Left cardiac atrium (tissue), 4 donors: ENCODE measurements at places on chromosomes 2 and 18. TPM values are rescaled to one million over a fixed set of nuclear protein-coding genes. Genes with fewer than 3 reads are reported as not detected.

The DUSP19 gene
- 5.9 TPM for total RNA-seq

The CTAGE1 gene
- total RNA-seq, result not detected

The SCYGR4 gene
- total RNA-seq, result not detected

The ACMSD gene
- not detected for total RNA-seq

The CXCR1 gene
- total RNA-seq, result 0.58 TPM

The OTX1 gene
- not detected for total RNA-seq

The INHBB gene
- 3.7 TPM for total RNA-seq

The NT5DC4 gene
- not detected for total RNA-seq

The GREB1L gene
- 12.0 TPM for total RNA-seq

The UGT1A6 gene
- total RNA-seq, result not detected

The SULT1C2 gene
- total RNA-seq, result 0.86 TPM

The MATN3 gene
- 0.29 TPM for total RNA-seq

The GCG gene
- total RNA-seq, result not detected

The FSIP2 gene
- 0.47 TPM for total RNA-seq

The ITGB6 gene
- total RNA-seq, result 0.77 TPM

The PIEZO2 gene
- total RNA-seq, result 1.7 TPM

The DOK6 gene
- total RNA-seq, result 11.2 TPM

The ATP6V1B1 gene
- total RNA-seq, result 0.85 TPM

The ASAP2 gene
- 13.4 TPM for total RNA-seq

The ESPNL gene
- 0.26 TPM for total RNA-seq

The C18orf54 gene
- total RNA-seq, result 2.0 TPM

The APCDD1 gene
- total RNA-seq, result 48.3 TPM

The ALPG gene
- not detected for total RNA-seq

The KRTCAP3 gene
- total RNA-seq, result not detected

The RNU2-63P gene
- 2.4 TPM for total RNA-seq

The KIAA2012 gene
- not detected for total RNA-seq

The CYRIA gene
- 7.2 TPM for total RNA-seq

The NOTO gene
- not detected for total RNA-seq

The C2orf68 gene
- 21.3 TPM for total RNA-seq

The EVX2 gene
- total RNA-seq, result not detected

The ZNF396 gene
- total RNA-seq, result 0.97 TPM

The PRKAG3 gene
- total RNA-seq, result 0.18 TPM

The MPP4 gene
- not detected for total RNA-seq

The SLC8A1 gene
- total RNA-seq, result 696 TPM

The C2orf78 gene
- total RNA-seq, result not detected

The CNGA3 gene
- not detected for total RNA-seq

The IL1RN gene
- 0.60 TPM for total RNA-seq

The IMPACT gene
- 20.8 TPM for total RNA-seq

The C1QL2 gene
- not detected for total RNA-seq

The ABCG5 gene
- not detected for total RNA-seq

The MEP1B gene
- total RNA-seq, result not detected

The HJURP gene
- not detected for total RNA-seq

The DLX1 gene
- total RNA-seq, result 0.15 TPM

The CD207 gene
- total RNA-seq, result 0.24 TPM

The SERPINB2 gene
- total RNA-seq, result 0.37 TPM

The FAM237A gene
- total RNA-seq, result not detected

The CDH19 gene
- 33.0 TPM for total RNA-seq

The SERPINB10 gene
- not detected for total RNA-seq

The RBM43 gene
- 3.1 TPM for total RNA-seq

The GPR75 gene
- 1.6 TPM for total RNA-seq

The OBSL1 gene
- 187 TPM for total RNA-seq

The ABCG8 gene
- not detected for total RNA-seq

The EIF5B gene
- 66.9 TPM for total RNA-seq

The CD302 gene
- total RNA-seq, result 25.1 TPM

The SKA1 gene
- total RNA-seq, result 0.21 TPM

The RNF152 gene
- total RNA-seq, result 11.8 TPM

The TCF23 gene
- 0.24 TPM for total RNA-seq

The IHH gene
- not detected for total RNA-seq

The TBC1D8 gene
- 33.4 TPM for total RNA-seq
